ENCODE measurements at places on chromosomes 6 and 20.

DNA sequence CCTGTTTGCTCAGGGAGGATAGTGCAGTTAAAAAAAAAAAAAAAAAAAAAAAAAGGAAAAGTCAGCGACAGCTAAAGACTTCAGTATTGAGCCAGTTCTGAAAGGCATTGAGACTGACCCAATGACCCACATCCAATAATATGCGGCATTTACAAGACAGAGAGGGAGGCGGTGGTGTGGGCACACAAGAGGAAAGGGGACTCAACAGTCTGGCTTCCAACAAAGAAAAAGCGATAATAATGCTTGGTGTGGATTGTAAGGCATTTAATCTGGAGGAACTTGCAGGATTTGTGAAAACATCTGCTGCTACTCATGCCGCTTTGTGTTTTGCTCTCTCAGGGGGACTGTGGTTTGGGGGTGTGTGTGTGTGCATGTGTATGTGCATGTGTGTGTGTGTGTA lies 784.3 kb upstream of the CHD6 start:
- no peak for ATAC-seq

DNA sequence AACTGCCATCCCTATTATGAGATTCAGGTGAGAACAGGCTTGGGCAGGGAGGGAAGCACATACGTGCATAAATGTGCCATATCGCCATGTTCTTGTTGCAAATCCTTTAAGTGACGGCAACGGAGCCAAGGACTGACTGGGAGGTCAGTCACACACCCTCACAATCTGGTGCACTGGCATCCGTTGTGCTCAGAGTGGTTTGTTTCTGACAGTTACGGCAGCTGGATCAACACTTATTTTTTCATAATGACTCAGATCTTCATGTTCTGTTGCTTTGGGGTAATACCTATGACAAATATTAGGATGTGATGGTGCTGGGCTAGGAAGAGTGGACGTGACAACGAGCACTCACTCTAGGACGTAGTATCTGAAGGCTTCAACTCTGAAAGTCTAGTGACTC lies 56.2 kb upstream of the PREP start:
- ATAC-seq, result no peak

DNA sequence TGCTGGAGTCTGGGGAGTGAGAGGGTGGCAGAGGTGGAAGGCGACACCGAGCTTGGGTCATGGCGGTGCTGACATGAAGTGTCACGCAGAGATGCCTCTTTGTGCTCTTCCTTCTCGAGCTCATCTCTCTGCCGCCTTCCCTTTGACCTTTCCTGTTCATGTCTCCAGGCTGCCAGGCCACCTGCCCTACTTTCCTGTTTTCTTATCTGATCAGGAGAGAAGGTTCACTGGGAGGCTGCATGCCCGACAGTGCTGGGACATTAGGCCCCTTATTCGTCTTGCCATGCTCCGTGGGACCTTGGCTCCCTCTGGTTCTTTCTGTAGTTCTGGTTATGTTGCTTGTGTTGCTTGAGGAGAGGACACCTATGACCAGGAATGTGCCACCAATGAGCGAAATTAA lies 33.2 kb downstream of the CST8 start:
- no peak for ATAC-seq

DNA sequence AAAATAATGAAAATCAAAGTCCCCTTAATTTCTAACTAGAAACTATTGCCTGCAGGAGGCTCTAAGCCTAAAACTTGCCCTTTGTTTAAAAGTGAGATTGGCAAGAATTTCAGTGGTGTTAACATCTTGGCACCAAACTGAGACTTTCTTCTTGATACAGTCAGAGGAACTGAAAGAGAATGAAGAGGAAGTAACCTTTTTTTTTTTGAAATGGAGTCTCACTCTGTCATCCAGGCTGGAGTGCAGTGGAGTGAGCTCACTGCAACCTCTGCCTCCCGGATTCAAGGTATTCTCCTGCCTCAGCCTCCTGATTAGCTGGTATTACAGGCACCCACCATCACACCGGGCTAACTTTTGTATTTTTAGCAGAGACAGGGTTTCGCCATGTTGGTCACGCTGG lies 3.6 kb downstream of the DOP1A start:
- ATAC-seq, result no peak

GRCh38 chr20:38338849-38339520 lies 7.3 kb upstream of the LBP start:
- ATAC-seq, result peak; percentile 28

GRCh38 chr6:3009930-3010329 lies 10.2 kb downstream of the NQO2 start:
- peak; percentile 33 for ATAC-seq

GRCh38 chr20:55677011-55677410 lies 328.3 kb downstream of the CBLN4 start:
- ATAC-seq, result no peak

- peak; percentile 94 for ATAC-seq
Measured at GRCh38 chr20:51586005-51586440, 43.5 kb upstream of the NFATC2 start.

DNA sequence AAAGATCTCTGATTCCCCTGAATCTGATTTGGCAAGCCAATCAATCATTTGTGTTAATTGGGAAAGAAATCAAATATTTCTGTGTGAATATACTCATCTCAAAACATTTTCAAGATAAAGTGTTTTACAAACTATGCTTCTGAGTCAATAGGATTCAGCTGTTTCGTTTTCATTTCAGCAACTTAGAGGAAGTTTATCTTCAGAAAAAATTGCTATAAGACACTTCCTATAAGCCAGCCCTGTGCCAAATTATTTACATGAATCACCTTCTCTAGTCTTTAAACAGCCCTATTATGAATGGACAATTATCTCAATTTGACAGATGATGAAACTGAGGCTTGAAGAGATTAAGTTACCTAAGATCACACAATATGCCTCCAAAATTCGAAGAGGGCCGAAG lies 10.9 kb downstream of the DEFB129 start:
- ATAC-seq, result no peak

DNA sequence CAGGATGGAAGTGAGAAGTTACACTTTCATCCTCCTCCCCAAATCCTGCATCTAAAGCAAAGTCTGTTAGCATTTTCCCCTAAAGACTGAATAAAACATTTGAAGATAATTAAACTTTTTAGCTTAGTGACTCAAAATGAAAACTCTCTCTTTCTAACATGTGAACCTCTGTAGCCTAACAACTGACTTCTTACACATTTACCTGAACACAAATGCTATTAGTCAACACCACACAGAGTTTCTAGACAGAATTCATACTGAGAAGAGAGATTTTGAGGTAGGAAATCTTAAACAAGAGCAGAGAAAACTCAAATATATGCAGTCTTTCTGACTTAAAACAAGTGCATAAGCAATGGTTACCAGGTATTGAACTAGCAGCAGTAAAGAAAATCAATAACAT lies 149.9 kb upstream of the SMLR1 start:
- no peak for ATAC-seq

DNA sequence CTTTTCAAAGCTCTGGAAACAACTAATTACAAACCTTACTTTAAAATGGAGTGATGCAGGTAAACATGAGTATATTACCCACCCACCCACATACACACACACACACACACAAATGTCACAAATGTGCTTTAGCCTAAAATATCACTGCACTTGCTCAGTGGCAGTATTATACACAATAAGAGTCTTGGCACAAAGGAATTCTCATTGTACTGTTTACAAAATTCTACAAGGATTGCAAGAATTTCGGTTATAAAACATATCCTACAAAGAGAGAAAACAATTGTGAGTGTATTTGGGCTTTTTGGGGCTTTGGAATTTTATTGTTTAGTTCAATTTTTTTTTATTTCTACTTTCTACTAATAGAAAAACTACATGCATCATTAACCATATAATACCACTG lies 113.2 kb upstream of the BEND6 start:
- no peak for ATAC-seq

DNA sequence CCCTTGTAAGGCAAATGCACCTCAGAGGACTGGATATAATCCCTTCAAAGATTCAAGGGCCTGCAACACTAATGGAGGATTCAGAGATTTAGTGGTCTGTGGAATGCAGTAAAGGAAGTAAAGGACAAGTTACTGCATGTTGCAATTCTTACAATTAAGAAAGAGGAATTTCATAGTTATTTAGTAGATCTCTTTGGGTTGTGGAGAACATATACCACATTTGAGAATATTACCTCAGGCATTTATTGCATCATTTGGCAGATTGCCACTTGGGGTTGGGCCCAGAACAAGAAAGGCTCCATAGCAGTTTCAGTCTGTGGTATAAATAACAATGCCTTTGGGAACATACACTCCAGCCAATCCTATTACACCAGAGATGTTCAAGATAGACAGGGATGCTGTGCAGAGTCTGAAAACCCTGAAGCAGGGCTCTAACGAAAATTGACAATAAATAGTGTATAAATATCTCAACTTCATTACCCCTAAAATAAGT lies 20.9 kb upstream of the EPM2A start:
- ATAC-seq, result peak; percentile 97

GRCh38 chr6:7085911-7086310 lies 21.9 kb upstream of the RREB1 start:
- ATAC-seq, result peak; percentile 61

DNA sequence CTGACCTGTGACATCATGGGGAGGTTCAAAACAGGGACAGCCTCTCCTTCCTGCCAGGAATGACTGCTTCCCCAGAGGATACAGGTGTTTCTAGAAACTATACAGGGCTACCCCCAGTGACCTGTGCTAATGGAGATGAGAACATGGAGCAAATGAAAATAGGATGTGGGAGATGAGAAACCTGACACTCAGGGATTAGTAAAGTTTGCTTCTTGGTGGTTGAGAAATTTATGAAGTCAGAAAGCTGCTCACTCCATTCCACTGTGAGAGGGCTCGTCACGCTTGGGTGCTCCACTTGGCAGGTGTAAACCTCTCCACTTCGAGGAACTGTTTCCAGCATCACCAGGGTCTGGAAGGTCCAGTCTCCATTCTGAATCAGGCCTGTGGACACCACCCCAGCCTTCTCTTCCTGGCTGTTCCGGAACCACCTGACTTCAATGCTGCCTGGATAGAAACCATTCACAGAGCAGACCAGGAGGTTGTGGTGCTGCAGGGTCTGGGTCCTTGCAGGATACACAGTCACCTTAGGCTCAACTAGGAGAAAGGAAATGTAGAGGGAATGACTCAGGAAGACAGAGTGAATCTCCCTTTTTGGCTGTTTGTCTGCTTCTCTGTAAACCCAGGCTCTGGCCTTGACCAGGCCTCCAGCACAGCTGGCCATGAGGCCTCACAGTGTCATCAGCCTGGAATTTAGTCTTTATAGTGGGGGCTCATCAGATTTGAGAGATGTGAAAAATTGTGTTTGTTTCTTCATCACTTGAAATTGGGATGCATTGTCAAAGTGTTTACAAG lies 10.8 kb downstream of the HLA-DRB5 start:
- no peak for ATAC-seq

- ATAC-seq, result peak; percentile 82
Measured at GRCh38 chr20:14288341-14289330, 48.8 kb downstream of the FLRT3 start.

DNA sequence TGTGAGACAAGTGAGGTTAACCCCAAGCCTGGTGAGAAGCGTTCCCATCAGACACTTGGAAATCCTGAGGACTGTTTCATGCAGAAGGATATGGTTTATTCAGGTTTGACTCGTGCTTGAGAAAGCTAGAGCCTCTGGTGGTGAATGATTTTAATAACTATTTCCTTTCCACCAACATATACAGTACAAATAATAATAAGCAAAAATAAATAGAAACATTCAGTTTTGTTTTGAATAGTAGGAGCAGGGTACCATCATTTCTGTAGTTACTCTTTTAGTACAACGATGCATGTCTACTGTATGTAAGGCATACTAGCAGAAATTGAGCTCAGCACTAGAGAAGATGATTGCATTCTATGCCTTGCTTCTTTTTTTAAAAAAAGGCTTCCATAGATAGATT lies 33.5 kb downstream of the PLG start:
- no peak for ATAC-seq

DNA sequence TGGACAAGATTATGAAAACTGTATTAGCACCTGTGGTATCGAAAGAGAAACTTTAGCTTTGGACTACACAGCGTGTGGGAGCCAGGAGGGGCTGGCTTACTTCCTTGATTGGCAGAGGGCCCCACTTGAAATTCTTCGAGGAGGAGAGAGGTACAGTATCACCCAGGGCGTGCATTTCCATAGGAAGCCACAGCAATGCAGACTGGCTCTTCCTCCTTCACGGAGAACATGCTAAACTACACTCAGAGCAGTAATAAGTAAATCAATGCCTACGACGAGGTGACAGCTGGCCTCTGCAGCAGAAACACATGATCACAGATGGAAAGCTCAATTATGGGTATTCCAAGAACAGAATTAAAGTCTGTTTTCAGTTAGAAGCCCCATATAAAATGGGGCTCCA lies 44.2 kb downstream of the MYLK4 start:
- no peak for ATAC-seq

DNA sequence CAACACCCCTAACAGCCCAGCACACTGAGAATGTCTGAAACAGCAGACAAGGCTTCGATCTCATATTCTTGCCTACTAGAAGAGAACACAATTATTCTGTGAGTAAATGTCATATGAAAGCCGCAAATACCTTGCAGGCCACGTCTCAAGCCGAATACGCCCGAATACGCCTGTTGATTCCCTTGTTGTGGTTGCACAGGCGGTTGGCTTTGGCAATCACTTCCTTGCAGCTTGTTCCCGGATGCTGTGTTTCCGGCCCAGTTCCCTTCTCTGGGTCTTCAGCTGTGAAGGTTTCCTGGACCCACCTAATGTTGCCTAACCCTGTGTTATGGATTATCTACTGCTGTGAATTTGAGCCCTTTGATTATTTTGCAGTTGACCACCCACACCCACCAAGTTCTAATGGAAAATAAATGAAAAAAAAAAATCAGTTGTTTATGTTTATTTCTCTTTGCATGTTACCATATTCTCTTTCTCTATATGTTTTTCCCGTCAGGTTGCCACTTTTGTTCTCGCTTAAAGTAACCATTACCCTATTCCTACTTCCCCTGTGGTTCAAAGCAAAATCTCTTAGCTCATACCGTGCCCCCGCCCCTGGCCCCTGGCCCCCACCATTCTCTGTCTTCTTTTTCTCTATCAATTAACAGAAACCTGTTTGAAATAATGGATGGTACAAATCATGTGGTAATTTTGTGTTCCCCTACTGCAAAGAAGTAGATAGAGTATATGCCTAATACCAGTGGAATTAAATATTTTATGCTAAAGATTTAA lies 172.4 kb downstream of the ADGB start:
- ATAC-seq, result no peak

GRCh38 chr6:118696271-118696670 lies 44.9 kb upstream of the CEP85L start:
- no peak for ATAC-seq

- ATAC-seq, result no peak
Measured at GRCh38 chr20:18265441-18265840, 22.9 kb upstream of the ZNF133 start.

Measured in SK-N-SH treated with all-trans-retinoic acid at 6 μM for 48 hours (cell line).